ENCODE measurements at places on chromosomes 12 and 14. TPM values are rescaled to one million over a fixed set of nuclear protein-coding genes. Genes with fewer than 3 reads are reported as not detected.

Gene HOXC13
- total RNA-seq: not detected

Gene MYO1A
- 0.64 TPM for total RNA-seq

Gene KRT83
- not detected for total RNA-seq

Gene TMEM233
- 1.8 TPM for total RNA-seq

Gene AQP2
- 339 TPM for total RNA-seq

Gene IQSEC3
- 2.9 TPM for total RNA-seq

Gene CISTR
- total RNA-seq: not detected

Gene GUCY2C
- total RNA-seq: not detected

Gene MPHOSPH9
- 62.6 TPM for total RNA-seq

Gene SLC5A8
- 21.5 TPM for total RNA-seq

Gene LRP1-AS
- not detected for total RNA-seq

Gene SLC41A2
- 8.5 TPM for total RNA-seq

Gene KLRD1
- 0.47 TPM for total RNA-seq

Gene A2ML1
- total RNA-seq: 0.93 TPM

Gene CLEC1B
- 1.1 TPM for total RNA-seq
